MM.1S (cell line): ENCODE measurements at places on chromosomes 2 and 18.

DNA sequence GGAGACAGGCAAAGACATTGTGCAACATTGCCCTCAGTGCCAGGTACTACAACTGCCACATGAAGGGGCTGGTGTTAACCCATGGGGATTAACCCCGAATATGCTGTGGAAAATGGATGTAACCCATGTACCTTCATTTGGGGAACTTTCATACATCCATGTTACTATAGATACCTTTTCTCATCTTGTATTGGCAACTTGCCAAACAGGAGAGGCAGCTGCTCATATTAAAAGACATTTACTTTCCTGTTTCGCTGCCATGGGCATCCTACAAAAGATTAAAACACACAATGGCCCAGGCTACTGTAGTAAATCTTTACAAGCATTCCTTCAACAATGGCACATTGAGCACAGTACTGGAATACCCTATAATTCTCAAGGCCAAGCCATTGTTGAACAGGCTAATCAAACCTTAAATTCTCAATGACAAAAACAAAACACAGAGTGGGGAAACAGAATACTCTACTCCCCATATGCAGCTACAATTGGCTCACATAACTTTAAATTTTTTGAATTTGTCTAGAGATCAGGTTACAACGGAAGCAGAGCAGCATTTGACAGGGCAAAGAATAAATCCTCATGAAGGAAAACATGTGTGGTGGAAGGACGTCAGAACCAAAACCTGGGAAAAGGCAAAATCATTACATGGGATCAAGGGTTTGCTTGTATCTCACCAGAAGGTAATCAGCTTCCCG is 1723.5 kb upstream of the LRRTM1 start:
- DNase-seq, result no peak

DNA sequence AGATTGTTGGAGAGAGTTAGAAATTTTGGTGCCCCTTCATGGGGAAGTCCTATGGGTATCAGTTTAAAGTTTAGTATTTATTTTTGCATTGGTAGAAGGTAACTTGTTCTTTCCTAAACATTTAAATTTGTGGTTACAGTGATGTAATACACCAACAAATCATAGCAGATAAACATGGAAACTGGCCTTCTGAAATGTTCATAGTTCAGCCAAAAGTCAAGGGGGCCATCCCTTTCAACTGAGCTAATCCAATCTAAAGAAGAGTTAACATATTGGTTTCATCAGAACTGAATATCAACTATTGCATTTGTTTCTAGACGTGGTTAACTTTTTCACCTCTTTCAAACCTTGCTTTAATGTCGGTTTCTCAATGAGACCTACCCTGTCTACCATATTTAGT is 46.3 kb downstream of the PPP1R1C start:
- DNase-seq, result no peak

DNA sequence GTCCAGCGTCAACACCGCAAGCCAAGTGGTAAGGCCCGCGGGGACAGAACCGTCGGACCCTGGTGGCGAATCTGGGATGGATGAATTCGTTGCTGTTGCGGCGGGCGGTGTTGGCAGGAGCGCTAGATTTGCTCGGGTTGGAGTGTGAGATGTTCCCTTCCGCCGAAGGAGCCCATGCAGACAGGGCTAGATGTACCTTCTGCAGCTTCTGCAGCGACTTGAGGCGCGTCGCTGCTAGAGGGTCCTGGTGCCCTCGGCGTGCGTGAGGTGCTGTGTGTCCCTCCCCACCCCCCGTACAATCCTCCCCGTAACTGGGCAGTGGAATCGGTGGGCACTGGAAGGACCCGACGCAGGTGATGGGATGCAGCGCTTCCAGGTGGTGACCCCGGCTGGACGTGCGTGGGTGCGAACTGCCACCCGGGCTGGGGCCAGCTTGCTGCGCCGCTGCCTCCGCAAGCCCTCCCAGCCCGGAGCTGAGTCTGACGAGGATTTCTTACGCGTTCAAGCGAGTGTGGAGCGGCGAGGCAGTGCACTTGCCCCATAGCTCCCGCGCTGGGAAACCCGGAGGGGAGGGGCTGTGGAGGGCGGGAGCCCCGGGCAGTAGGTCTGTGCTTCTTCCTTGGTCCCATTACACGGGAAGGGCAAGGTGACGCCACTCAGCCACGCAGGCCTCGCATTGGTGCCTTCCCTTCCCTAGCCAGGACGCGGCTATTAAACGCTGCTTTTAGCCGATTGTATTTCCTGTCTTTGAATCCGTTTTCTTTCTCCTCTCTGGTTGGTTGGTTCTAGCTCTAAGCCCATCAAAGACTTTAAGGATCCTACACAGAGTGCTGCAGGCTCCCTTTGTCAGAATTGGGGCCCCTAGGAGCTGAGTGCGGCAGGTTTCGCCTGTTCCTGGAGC is 34.2 kb downstream of the CHRNA1 start:
- no peak for DNase-seq

DNA sequence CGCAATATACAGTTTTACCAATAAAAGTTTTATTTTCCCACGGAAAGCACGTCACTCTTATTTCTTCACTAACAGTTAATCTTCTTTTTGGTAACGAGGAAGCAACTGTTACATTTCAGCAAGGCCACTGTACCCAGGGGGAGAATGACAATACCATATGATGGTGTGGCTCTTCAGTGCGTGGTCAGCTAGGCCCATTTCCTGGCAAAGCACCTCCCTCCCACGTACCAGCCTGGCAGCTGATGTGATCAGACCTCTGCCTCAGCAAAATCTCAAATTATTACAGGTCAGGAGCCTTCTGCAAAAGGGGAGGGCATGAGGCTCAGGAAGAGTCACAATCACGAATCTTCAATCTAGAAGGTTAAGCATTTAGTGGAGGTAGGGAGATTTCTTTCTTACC is 55.4 kb downstream of the KLF7 start:
- DNase-seq, result no peak

DNA sequence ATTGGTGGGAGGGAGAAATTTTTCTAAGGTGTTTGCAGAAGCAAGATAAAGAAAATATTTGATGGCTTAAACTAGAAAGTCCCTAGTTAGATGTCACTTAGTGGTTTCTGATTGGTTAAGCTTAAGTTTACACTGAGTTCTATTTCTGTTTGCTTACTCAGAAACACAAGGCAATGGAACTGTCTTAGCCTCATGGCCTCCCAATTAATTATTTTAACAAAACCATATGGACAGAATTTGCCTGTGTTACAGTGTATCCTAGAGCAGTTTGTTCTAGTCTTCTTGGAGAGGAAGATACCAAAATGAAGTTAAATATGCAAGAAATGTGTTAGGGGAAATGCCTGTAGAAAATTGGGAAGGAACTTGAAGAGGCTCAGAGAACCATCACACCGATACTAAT is 4.6 kb upstream of the IMPACT start:
- no peak for DNase-seq

- DNase-seq, result no peak
These were observed 76.7 kb downstream of the LAMA3 start for GRCh38 chr18:23765931-23766330.

DNA sequence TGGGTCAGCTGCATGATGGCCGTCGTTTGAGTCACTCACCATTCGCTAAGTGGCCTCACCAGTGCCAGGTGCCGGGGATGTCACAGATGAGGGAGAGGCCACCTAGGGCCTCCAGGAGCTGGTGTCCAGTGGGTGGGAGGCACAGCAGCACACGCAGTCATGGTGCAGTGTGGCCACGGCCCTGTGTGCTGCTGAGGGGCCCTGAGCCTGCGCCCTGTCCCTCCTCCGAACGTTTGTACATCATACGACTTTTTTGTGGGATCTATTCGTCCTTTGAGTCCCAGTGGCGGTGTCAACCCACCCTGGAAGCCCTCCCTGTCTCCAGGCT is 30.1 kb upstream of the ODC1 start:
- no peak for DNase-seq

GRCh38 chr18:33269223-33269622 is 171.3 kb downstream of the CCDC178 start:
- no peak for DNase-seq

GRCh38 chr2:119841550-119841949 is 81.8 kb downstream of the PTPN4 start:
- no peak for DNase-seq

DNA sequence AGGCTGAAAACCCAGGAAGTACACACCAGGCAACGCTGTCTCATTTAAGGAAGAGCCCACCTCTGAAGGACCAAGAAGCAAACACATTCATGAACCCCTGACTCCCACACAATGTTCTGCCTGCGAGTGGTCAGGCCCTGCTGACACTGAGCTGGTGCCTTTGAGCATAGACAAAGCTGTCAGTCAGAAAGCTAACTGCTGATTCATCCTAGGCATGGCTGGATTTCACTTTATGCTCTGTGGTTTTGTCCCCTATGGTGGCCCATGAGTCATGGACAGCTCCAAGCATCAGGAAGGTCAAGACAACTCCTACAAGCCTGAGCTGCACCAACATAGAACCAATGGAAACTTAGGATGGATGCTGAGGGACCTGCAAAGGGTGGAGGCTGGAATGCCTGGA is 78.9 kb downstream of the UXS1 start:
- DNase-seq, result no peak

GRCh38 chr2:39998617-39999016 is 219.6 kb upstream of the THUMPD2 start:
- no peak for DNase-seq

DNA sequence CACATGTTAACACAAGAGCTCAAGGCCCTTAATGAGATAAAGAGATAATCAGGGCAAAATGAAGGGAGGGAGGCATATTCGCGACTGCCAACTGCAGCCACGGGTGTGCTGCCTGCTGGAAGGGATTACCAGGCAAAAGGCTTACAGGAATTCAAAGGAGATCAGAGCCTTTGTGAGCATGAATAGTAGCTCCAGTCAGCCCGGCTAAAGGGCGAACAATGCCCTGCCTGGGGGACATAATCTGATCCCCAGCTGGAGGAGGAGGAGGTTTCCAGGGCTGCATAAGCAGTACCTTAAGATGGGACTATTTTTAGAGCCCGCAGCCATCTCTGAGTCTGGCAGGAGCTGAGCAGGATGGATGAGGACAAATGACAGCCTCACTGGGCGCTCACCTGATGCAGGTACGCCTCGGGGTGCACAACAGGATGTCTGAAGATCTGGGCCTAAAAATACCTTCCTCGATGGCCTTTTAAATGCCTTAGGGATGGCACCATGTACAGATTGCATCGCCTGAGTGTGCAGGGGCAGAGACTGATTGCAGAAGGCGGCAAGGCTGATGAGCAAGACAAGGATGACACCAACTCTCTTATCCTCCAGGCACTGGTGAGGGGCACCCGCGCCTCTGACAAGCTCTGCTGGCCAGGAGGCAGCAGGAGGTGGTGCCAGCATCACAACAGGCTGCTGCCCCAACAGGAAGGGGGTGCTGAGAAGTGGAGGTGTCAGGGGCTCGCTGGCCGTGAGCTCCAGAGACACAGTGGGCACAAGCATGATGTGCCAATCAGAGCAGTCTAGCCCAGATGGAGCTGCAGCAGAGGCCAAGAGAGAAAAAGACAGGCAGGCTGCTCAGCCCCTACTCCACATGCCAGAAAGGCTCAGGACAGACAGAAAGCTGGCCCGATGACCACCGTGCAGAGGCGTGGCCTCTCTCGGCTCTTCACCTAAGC is 111.4 kb downstream of the EIPR1 start:
- DNase-seq, result no peak

GRCh38 chr2:2681711-2682251 is 350.7 kb upstream of the MYT1L start:
- DNase-seq, result no peak

- no peak for DNase-seq
These were observed 26.7 kb downstream of the GPC1 start for GRCh38 chr2:240462073-240462706.

DNA sequence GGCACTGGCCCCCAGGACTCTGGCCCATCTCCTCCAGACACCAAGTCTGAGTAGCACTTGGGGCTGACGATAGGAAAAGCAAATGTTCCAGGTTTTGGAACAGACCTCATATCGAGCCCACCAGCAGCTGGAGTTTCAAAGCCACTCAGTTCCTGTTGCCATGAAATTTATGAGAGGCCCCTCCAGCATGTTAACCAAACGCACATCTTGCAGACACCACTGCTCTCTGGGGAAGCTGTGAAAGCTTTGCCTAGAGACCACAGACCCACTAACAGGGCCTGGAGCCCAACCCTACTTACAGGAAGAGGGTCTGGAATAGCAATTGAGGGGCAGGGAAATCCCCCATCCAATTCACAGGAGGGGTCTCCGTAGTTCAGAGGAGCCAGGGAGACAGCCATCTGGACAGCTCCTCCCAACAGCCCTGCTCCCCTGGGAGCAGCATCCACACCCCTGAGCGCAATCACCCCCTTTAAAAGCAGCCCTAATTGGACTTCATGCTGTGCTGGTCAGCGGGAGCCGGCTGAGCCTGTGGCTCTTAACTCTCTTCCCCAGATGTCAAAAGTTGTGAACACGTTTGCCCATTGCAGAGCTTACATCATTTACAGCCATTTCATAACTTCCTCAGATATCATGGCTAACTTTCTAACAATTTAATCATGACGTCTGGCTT is 81.3 kb downstream of the TGFA start:
- DNase-seq, result no peak

DNA sequence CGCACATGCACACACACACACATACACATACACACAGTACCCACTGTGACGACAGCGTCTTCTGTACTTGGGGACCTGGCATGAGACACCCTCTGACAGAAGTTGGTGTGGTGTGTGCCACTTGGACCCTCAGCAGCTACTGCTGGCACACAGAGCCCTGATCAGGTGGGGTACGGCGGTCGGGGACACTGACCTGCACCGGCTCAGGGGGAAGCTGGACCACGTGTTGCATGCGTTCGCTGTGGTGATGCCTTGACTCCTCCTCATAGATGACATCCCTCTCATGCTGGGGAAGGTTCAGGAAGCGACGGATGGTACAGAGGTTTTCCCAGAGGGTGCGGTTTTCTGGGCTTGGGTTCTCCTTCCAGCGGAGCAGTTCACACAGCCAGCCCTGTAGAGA is 149.2 kb downstream of the SATB2 start:
- no peak for DNase-seq
